ENCODE measurements at places on chromosomes 12 and 14.

DNA sequence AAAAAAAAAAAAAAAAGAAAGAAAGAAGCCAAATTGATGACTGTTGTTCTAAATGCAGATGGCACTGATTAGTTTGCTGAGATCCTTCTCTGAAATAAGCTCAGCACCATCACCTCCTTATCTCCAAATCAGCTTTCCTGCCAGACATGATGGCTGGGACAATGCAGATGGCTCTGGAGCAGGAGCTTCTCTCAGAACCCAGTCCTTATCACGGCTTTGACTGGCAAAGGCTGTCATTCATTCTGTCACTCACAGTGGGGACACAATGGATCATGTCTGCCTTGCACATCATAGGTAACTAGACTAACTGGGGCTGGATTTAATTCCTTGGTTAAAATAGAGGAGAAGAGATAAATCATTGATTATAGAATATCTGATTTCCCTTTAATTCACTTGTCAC is 146.3 kb downstream of the PDZRN4 start:
- DNase-seq: no peak

DNA sequence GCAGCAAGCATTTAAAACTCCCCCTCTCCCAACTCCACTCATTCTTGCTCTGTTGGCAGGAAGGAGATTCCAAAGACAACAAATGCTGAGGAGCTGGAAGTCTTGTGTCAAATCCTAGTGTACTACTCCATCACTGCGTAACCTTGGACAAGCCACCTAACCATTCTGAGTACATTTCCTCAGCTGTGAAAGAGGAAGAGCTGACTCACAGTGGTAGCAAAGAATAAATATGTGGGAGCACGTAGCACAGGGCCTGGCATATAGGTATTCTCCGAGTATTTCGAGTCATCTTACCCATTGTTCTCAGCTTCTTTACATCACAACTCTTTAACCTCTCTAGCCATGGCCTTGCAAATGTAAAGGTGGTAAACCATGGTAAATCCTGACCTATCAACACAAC is 28.7 kb downstream of the EGLN3 start:
- DNase-seq: no peak

DNA sequence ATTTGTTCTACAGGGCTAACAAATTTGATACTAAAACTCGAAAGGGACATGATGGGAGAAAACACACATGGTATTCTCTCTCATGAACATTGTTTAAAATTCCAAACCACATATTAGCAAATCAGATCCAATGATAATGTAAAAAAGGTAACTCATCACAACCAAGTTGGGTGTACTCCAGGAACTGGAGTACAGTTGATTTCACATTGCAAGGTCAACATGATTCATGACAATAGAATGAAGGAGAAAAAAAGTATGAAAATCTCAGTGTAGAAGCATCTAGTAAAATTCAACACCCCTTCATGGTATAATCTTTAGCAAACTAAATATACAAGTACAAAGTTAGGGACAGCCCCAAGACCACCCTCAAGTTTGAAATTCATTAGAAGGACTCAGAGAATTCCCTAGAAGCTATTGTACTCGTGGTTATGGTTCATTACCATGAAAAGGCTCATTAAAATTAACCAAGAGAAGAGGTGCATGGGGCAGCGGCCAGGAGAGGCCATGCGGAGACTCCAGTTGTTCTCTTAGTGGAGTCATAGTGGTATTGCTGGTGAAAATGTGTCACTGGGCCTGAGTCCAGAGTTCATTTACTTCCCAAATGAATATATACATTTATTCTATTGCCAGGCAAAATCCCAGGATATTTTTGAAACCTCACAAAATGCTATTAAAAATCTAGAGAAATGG is 3.1 kb upstream of the CDCA4 start:
- DNase-seq: no peak

DNA sequence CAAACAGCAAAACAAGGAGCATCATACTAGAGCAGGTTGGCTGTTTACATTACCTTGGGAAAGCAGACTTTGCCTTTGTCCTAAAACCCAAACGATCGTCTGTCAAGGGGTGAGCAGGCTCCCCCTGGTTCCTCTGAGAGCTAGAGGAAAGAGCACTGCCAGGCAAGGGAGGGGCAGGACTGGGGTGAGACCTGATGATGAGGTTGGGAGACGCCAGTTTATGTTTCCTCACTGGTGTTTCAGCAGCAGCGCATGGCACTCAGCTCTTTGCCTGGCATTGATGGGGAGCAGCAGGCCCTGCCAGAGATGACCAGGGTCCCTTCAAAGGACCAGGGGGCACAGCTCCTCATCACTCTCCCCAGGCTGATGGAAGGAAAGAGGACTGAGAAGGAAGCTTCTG is 7.9 kb upstream of the KRT2 start:
- no peak for DNase-seq

GRCh38 chr12:63079791-63080502 is 71.1 kb downstream of the AVPR1A start:
- no peak for DNase-seq

DNA sequence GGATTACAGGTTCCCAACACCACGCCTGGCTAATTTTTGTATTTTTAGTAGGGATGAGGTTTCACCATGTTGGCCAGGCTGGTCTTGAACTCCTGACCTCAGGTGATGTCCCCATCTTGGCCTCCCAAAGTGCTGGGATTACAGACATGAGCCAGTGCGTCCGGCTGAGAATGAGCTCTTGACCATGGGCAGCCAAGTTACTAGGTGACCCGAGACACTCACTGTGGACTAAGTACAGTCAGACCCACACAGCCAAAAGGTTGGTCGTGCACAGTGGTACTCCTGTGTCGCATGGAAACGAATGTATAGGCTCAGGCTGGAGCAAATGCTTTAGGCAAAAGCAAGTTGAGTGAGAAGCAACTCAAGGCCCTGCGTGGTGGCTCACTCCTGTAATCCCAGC is 21.0 kb downstream of the DLK1 start:
- DNase-seq: no peak

- DNase-seq: no peak
Observed at GRCh38 chr14:102965282-102965681, 42.8 kb downstream of the AMN start.

- no peak for DNase-seq
Observed at GRCh38 chr14:78933948-78934524, 763.9 kb downstream of the NRXN3 start.

DNA sequence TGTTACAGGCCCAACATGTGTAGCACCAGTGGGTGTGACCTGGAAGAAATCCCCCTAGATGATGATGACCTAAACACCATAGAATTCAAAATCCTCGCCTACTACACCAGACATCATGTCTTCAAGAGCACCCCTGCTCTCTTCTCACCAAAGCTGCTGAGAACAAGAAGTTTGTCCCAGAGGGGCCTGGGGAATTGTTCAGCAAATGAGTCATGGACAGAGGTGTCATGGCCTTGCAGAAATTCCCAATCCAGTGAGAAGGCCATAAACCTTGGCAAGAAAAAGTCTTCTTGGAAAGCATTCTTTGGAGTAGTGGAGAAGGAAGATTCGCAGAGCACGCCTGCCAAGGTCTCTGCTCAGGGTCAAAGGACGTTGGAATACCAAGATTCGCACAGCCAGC is 8.6 kb downstream of the BCL2L14 start:
- DNase-seq: no peak

GRCh38 chr12:69101505-69101904 is 137.9 kb upstream of the CPSF6 start:
- DNase-seq: no peak

GRCh38 chr12:67208281-67209067 is 60.7 kb upstream of the CAND1 start:
- DNase-seq: no peak

- no peak for DNase-seq
Observed at GRCh38 chr12:117412465-117413188, 51.2 kb upstream of the NOS1 start.

DNA sequence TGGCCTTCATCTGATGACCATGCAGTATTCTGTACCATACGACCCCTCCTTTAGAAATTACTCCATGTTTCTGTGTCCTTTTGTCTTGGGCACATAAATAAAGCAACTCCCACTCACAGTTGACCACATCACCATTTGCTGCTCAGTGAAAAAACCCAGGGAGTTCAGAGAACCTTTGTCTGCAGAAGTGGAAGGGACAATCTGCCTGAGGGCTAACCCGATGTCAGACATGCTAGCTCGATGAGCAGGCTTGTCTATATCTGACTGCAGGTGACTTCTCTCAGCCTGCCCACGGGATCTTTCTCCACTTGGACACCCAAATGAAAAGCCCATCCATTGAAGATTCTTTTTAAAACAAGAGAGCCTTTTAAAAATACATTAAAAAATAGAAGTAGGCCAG is 45.7 kb upstream of the GRIP1 start:
- DNase-seq: no peak
